Amygdala (tissue), 56 donors: ENCODE measurements at places on chromosomes 4 and X.
A peak's percentile ranks its signal among the peaks of the same experiment; 100 is the strongest.

DNA sequence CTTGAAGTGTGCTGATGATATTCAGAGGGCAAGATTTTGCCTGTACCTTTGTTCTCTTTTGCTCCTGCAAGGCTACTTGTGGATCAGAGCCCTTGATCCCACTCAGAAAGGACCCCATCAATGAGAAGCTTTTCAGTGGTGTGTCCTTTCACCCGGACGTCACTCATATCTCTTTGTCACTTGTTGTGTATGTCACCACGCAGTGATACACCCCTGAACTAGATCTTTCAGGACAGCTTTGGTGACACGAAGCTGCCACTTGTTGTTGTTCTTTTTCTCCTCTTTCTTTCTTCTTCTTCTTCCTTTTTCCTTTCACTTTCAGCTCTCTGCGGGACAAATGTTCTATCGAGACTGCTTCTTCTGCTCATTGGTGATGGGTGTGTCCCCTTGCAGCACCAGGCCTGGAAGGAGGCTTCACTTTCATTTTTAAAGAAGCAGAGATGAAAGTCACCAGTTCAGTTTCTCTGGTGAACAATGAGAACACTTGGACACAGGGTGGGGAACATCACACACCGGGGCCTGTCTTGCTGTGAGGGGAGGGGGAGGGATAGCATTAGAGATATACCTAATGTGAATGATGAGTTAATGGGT is 83.6 kb downstream of the NBDY start:
- DNase-seq, result no peak

GRCh38 chr4:122412547-122412946 is 33.7 kb downstream of the ADAD1 start:
- no peak for DNase-seq

- DNase-seq, result no peak
Observed at GRCh38 chr4:5635826-5636195, 72.5 kb downstream of the EVC2 start.

DNA sequence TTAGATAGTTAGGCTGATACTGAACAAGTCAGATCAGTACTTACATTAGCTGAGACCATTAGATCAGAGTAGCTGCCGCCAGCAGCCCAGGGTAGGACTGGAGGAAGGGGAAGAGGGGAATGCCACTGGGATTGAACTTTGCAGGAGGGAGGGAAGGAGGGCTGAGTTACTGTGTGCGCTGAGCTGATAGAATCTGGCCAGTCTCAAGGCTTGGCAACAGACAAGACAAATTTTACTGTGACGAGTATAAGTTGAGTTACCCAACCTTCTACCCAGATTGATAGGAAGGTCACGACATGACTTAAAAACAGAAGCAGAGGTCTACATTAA is 372.1 kb downstream of the OPHN1 start:
- no peak for DNase-seq

- DNase-seq, result no peak
Observed at GRCh38 chrX:139739138-139739537, 31.2 kb upstream of the MCF2 start.

DNA sequence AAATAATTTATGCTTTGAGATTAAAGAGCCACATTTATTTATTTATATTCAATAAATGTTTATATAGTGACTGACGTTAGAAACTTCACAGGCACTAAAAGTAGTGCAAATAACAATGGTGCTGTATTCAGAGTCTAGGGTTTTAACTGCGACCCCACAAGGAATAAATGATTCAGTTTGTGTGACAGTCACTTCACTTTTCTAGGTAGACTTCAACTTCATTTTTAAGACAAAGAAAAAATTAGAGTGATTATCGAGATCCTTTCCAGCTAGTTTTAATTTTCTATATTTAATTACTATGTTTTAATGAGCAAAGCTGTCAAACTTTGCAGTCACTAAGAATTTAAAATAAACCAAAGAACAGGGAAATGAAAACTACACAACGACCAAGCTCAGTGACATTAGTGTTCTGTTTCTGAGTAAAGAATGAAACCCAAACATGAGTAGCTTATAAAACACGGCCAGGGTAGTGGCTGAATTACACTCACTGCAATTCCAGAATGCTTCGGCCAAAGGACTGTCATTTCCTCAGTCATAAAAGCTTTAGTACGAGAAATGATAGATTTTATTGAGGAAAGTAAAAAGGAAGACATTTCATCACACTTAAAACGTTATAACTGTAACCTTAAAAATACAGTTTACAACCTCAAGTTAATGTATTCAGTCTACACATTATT is 38.6 kb downstream of the ADGRA3 start:
- DNase-seq, result no peak

DNA sequence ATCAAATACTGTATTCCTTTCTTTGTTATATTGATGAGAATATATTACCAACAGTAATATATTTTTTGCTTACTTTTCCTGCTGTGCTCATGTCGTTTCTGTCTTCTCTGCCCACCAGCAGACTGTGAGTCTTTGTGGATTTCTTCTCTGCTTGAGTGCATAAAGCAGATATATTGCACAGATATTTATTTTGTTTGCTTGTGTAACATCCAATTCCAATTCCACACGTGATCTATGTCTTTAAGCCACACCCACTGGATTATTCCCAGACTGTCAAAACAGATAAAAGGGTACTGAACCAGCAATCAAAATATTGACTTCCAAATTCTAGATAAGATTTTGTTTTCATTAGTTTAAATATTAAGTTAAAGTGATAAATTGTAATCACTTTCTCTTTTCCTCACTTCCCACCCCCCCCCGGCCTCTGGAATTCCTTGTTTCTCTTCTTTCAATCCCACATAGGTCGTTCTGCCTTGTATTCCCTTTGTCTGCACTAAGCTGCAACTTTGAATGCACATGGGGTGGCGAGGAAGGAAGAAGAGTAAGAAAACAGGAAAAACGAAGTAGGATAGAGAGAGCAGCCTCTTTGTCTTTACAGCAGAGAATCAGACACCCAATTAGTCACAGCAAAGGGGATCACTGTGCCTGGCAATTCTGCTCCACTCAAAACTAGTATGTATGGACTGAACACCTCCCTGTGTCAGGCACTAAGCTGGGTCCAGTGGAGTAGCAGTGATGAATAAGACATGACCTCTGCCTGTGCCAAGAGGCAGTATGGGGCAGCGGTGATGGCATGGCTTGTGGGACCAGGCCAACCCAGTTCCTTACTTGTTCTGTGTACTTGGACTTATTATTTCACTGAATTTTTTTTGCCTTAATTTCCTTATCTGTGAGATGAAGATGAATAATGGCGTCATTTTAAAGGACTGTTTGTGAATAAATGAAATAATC is at the start of gene ADH1B:
ADH1B (minus strand) TSS at position 161 of the 951 bp plus-strand sequence; CDS start at position 91, 70 bp downstream.
- no peak for DNase-seq

- no peak for DNase-seq
Observed at GRCh38 chrX:7109838-7110793, 37.4 kb upstream of the STS start.

- DNase-seq, result no peak
Observed at GRCh38 chr4:98092833-98093439, 50.3 kb downstream of the STPG2 start.

DNA sequence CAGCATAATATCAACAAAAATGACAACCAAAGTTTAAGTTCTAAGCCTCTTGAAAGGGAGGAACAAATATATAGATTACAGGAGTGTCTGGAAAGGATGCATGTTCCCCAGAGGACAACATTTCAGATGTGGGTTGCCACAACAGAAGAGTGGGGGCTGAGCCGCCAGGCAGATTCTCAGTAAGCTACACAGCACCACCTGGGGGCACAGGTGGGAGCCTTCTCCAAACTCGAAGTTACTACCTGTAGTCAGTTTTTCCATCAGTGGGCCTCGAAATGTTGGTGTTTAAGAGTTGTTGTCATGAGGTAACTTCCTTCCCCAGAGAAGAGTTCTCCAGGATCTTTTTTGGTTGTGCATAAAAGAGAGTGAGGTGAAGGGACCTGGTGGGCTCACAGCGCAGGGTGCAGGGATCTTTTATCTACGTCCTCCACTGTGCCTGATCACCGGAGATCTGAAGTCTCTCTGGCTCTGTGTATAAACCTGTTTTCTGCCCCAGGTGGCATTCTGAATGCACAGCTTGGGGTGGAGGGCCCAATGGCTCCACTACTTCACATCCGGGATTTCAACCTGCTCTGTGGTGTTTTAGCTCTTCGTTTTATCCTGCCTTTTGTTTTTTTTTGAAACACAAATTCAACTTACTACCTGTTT is 58.4 kb upstream of the STS start:
- no peak for DNase-seq

- no peak for DNase-seq
Observed at GRCh38 chr4:165814256-165815020, 58.6 kb upstream of the TLL1 start.

DNA sequence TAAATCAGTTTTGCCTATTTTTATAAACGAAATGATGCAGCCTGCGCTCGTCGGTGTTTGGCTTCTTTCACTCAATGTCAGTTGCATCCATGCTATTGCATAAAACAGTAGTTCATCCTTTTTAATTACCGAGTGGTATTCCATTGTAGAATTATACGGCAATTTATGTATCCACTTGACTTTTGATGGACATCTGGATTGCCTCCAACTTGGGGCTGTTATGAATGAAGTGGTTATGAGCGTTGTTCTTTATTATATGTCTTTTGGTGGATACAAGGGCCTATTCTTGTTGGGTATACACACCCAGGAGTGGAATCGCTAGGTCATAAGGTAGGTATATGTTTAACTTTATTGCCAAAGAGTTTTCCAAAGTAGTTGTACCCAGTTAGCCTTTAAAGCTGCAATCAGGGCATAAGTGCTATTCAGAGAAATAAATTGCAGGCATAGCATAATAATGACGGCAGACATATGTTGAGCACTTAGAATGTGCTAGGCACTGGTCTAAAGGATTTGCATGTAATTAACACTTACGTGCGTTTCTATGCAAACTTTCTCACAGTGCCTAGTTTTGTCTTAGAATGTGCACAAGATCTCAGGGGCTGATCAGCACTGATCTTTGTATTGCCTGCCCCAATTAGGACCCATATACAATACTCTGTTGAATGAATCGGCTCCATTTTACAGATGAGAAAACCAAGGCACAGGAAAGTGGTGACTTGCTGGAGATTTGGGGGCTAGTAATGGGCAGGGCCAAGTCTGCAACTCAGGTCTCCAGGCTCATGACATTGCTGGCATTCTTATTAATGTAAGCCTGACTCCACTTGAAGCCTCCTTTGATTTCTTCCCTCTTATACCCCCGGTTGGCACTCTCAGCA is 407.0 kb downstream of the BCOR start:
- DNase-seq, result no peak

DNA sequence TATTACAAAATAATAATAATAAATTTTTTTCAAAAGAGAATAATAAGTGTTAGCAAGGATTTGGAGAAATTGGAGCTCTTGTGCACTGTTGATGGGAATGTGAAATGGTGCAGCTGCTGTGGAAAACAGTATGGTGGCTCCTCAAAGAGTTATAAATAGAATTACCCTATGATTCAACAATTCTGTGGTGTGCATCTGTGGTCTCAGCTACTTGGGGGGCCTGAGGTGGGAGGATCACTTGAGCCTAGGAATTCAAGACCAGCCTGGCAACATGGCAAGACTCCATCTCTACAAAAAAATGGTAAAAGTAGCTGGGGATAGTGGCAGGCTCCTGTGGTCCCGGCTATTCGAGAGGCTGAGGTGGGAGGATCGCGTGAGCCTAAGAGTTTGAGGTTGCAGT is 19.6 kb downstream of the MND1 start:
- no peak for DNase-seq

- DNase-seq, result no peak
Observed at GRCh38 chrX:144297221-144297620, 413.4 kb downstream of the UBE2NL start.

DNA sequence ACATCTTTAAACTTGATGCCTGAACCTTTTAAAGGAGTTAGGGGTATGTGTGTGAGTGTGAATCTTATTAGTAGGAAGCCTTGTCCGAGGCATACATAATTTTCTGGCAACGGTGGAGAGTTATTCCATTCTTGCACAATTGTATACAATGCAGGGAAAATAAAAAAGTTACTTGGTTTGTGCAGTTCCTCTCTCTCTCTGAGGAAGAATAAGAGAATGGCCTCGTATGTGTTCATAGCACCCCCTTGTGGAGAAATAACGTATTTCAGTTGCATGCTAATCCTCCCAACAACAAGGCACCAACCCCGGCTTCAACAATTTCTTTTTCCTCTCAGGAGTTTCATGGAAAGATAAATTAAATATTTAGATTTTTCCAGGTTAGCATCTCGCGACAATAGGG is 33.7 kb upstream of the FGF13 start:
- no peak for DNase-seq

DNA sequence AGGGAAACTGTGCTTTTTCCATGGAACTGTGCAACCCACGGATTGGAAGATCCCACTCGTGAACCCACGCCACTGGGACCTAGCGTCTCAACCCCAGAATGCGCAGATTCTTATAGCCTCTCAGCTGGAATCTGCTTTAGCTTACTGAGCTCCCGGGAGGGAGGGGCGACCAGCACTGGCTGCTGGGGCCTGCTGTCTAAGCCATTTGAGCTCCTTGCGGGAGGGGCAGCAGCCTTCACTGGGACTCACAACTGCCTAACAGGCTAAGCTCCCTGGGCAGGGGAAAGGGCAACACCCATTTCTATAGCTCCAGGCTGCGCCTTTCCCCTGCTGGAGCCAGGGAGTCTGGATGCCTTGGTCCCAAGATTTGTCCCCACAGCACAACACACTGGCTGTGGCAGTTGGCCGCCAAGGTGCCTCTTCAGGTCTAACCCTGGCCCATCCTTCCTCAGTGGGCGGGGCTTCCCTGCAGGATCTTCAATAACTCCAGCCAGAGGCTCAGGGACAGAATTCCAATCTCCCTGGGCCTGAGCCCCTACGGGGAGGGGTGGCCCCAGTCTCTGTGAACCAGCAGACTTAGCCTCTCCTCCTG is 451.7 kb upstream of the PITX2 start:
- no peak for DNase-seq

GRCh38 chrX:15271757-15272156 is 1.9 kb upstream of the ASB9 start:
- no peak for DNase-seq

- no peak for DNase-seq
Observed at GRCh38 chrX:42047886-42048285, 124.5 kb upstream of the CASK start.

DNA sequence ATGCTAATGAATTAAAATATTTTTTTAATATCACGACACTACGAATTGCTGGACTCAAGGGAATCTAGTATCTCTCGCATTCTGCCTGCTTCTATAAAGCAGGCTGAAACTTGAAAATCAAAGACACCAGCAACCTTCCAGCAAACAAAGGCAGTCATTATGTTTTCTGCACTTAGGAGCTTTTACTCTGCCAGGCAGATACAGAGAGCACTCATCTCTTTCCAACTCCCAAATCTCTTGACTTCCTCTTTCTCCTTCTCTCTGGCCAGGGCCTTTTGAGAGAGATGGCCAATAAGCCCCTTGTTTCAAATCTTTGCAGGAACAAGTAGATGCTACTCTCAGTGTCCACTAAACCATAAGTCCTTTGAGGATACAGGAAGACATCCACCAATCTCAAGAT is 95.2 kb upstream of the KLF3 start:
- DNase-seq, result peak; percentile 15

DNA sequence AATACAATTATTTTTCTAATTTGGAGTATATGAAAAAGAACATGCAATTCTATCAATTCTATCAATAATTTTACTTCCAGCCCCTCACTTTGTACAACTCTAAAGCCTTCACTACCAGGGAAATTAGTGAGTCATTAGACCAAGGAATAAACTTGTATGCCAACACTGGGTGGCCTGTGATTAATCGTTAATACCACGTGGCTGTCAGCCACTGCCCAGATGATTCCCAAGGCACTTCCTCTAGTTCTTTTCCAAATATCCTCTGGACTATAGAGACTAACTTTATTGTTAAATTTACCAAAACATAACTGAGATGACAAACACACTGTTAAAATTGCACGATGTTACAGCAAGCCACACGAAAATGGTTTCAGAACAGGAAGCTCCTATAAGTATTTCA is 45.7 kb downstream of the MID1 start:
- no peak for DNase-seq

- DNase-seq, result no peak
Observed at GRCh38 chr4:88318751-88319350, 34.5 kb upstream of the PPM1K start.
